Colonic mucosa (tissue), 4 donors: ENCODE measurements at places on chromosomes 4 and X. TPM values are rescaled to one million over a fixed set of nuclear protein-coding genes. Genes with fewer than 3 reads are reported as not detected.

Gene CYLC1
- total RNA-seq = not detected

Gene VCX2
- not detected for total RNA-seq

Gene TSPAN5
- 5.3 TPM for total RNA-seq

Gene TMEM271
- total RNA-seq = not detected

Gene COL4A6
- 1.1 TPM for total RNA-seq

Gene LRBA
- 77.7 TPM for total RNA-seq

Gene SRPX2
- 5.8 TPM for total RNA-seq

Gene SORCS2
- total RNA-seq = 0.74 TPM

Gene RHOXF1
- not detected for total RNA-seq

Gene TRMT44
- total RNA-seq = 10.3 TPM

Gene ODAPH
- total RNA-seq = not detected

Gene GLOD5
- 9.0 TPM for total RNA-seq

DNA sequence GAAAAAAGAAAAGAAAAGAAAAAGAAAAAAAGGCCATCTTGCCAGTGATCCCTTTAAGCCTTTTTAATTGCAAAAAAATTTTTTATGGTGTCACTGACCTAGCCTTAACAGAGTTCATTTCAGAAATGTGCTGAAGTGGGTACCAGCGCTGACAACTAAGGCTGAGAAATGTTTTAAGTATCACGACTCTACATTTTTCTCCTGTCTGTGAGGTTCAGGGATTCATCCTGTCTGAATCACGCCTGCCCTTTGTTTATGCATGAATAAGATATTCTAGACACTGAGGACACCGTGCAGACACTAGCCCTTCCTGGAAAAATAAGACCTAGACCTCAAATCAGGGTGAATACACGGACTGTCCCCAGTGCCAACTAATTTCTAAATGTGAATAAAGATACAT is 154.4 kb upstream of the NOCT start:
- H3K27ac ChIP-seq = no peak overlapping the region
- no peaks in the 10 kb centered on the region for H3K36me3 ChIP-seq
- H3K4me1 ChIP-seq = no peaks in the 10 kb centered on the region
- no peaks in the 10 kb centered on the region for H3K27me3 ChIP-seq
- H3K4me3 ChIP-seq = no peak overlapping the region

- no peaks in the 10 kb centered on the region for H3K36me3 ChIP-seq
- no peak for DNase-seq
- H3K27ac ChIP-seq = no peak overlapping the region
These were observed 126.3 kb downstream of the RAP1GDS1 start for GRCh38 chr4:98387345-98388026.

DNA sequence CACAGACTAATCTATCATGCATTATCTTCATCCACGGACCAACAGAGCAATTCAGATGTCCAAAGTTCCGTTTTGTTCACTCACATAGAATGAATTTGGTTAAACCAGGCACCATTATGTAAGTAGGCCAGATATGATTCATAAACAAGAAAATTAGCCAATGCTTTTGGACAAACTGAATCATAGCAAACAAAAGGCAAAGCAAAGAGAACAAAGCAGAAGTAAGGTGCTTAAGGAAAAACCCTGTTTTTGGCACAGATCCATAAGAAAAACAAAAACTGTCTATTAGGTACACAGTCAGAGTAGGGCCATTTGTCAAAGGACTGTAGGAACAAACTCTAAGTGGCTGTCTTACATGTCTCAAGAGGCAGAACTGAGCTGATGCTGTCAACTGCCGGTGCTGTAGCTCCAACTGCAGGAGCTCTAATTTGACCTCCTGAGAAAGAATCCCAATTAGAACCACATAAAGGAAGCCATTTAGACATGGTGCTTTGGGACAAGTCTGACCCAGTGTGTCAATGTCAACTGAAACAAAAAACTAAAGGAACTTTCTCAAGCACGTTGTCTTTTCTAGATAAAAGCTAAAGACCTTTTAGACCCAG is 146.7 kb downstream of the COL25A1 start:
- H3K36me3 ChIP-seq = no peaks in the 10 kb centered on the region
- no peak overlapping the region for H3K4me3 ChIP-seq
- no peak for DNase-seq

DNA sequence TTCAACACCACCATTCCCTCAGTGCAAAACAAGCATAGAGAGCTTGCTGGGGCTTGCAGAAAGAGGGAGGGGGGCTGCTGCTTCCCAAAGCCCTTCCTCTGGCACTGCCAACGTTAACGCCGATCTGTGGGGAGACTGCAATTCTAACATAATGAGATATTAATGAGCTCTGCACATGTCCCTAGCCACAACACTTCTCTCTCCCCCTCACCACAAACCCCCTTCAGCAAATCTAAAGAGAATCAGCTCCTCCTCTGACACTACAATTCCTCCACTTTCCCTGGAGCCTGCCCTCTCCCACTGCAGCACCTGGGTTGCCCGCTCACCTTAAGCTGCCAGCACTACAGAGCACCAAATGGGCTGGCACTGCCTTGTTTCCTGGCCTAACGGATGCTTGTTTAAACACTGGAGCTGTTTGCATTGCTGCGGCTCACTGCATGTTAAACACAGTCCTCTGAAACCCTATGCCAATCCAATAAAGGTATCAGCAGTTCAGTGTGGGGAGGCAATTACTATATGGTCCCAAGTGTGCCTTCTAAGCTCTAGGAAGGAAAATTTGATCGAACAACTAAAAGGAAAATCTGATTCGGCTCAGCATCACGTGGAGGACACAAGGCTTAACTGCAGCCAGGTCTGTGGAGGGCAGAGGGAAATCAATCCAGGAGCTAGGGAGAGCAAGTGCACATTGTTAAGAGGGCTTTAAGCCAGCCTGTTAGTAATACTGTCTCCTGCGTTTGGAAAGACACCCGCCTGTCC is 232.4 kb downstream of the MAML3 start:
- no peaks in the 10 kb centered on the region for H3K27me3 ChIP-seq
- no peaks in the 10 kb centered on the region for H3K4me1 ChIP-seq
- no peaks in the 10 kb centered on the region for H3K36me3 ChIP-seq
- H3K27ac ChIP-seq = no peak overlapping the region
- H3K4me3 ChIP-seq = no peak overlapping the region

DNA sequence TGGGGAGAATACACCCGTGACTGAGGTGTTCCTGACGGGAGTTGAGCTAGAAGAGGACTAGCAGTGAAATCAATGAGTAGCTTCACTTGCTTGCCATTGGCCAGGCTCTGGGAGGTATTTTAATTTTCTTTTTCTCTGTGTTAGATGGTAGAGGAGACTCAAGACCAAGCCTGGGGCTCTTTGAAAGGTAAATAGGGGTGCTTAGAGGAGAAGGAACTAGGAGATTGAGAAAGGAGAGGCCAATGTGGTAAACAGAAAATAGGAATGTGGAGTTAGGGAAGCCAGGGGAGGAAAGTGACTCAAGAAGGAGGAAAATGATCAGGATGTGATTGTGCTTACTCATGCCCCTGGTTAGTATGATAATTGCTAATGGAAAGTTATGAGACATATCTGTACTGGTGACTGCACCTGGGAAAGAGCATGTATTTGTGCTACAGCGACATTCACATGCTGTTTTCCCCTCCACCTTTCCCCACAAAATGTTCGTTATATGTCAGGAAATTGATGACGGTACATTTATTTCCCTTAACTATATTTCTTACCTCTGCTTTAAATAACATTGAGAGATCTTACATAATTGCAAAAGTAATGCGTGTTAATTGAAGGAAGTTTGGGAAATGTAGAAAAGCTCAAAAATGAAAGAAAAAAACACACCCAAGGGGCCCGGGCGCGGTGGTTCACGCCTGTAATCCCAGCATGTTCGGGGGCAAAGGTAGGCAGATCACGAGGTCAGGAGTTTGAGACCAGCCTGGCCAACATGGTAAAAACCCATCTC is 16.9 kb upstream of the LRBA start:
- H3K4me3 ChIP-seq = no peak overlapping the region
- no peak overlapping the region for H3K27ac ChIP-seq

- no peaks in the 10 kb centered on the region for H3K36me3 ChIP-seq
- no peaks in the 10 kb centered on the region for H3K4me1 ChIP-seq
- peak; percentile 70 for DNase-seq
These were observed 29.8 kb downstream of the ACOX3 start for GRCh38 chr4:8410641-8411271.

GRCh38 chr4:98377559-98377958 is 116.4 kb downstream of the RAP1GDS1 start:
- no peaks in the 10 kb centered on the region for H3K36me3 ChIP-seq
- no peak overlapping the region for H3K27ac ChIP-seq
- H3K4me1 ChIP-seq = no peaks in the 10 kb centered on the region
- no peak for DNase-seq

DNA sequence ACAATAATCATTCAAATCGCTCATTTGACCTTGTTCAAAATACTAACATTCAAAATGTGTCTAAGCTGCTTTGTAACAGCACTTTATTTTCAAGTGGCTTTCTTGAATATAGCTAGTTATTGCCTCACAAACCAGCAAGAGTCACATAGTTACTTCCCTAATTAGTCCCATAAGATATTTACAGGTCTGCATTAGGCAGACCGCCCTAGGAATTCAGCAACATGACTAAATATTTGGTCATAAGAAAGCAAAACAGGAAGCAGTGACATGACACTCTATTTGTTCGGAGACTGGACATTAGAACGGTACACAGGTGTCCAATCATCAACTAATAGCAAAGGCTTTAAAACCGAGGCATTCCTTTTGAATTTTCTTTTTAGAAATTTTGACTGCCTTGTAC is 262.0 kb downstream of the COL25A1 start:
- no peaks in the 10 kb centered on the region for H3K4me1 ChIP-seq
- DNase-seq = no peak
- H3K27me3 ChIP-seq = no peaks in the 10 kb centered on the region
- H3K36me3 ChIP-seq = no peaks in the 10 kb centered on the region
- H3K27ac ChIP-seq = no peak overlapping the region
- no peak overlapping the region for H3K4me3 ChIP-seq

GRCh38 chrX:135625995-135626394 is 87.4 kb upstream of the CT45A1 start:
- H3K4me3 ChIP-seq = no peak overlapping the region
- no peaks in the 10 kb centered on the region for H3K36me3 ChIP-seq
- H3K27ac ChIP-seq = no peak overlapping the region
- DNase-seq = no peak
- no peaks in the 10 kb centered on the region for H3K27me3 ChIP-seq
- H3K4me1 ChIP-seq = no peaks in the 10 kb centered on the region
